Activated CD8-positive, alpha-beta memory T cell treated with anti-CD3 and anti-CD28 coated beads for 4 hours (primary cell): ENCODE measurements at places on chromosomes 12 and 14.

DNA sequence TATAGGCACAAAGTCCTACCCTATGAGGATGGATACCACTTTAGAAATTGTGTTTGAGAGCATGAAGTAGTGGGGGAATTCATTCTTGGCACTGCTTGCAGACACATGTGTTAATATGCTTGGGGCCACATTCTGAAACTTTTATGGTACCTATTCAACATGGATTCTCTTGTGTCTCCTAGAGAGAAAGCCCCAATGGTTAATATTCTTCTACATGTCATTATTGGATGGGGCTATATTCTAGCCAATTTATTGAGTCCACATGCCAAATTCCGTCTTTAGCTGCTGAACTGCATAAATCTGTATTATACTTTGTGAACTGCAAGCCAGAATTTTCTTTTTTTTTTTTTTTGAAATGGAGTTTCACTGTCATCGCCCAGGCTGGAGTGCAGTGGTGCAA, 140.0 kb downstream of the KICS2 start:
- DNase-seq, result no peak

DNA sequence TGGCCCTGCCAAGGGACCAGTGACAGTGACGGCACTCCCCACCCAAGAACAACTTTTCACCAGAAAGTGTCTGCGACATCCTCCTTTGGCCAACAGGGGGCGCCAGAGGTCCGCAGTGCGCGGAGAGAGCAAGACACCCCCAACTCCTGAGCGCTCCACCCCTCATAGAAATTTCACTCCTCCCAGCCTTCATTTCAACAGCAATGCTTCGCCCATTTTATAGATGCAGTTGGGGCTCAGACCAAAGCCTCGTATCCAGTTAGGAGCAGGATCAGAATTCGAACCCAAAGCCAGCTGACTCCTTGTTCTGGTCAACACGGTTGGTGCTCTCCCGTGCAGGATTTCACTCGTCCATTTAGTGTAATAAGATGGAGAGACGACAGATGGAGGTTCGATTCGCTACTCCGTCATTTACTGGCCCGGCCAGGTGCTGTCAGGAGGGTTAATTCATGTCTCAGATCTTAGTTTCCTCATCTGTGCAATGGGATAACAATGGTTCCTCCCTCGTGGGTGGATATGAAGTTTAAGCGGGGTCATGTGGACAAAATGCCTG, 2.4 kb upstream of the POP5 start:
- peak; percentile 63 for DNase-seq

DNA sequence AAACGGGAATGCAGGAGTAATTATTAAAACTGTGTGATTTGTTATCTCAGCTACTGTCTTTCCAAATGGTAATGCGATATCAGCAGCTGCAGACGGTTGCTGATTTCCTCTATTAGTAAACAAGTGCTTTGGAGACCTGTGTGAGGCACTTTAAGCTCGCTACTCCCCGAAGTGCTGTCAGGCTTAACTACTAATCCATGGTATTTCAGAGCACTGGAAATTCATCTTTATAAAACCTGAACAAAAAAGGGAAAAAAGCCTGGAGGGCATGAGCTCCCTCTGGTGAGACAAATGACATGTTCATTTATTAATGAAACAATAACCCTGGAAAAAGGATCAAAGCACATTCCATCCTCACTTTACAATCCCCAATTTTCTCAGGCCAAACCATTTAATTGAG, 143.6 kb upstream of the OTX2 start:
- DNase-seq, result no peak

GRCh38 chr12:68428211-68428610, 96.0 kb upstream of the MDM1 start:
- DNase-seq, result no peak

DNA sequence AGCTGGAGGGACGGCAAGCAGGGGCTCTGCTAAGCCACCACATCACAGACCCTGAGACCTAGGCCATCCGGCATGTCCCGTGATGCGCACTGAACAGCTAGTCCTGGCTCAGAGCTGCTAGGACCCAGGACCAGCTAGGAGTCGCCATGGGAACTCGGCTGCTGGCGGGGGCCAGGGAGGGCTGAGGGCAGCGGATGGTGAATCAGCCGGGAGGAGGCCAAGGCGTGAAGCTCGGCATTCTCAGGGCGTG, 5.1 kb downstream of the AHNAK2 start:
- DNase-seq, result no peak

DNA sequence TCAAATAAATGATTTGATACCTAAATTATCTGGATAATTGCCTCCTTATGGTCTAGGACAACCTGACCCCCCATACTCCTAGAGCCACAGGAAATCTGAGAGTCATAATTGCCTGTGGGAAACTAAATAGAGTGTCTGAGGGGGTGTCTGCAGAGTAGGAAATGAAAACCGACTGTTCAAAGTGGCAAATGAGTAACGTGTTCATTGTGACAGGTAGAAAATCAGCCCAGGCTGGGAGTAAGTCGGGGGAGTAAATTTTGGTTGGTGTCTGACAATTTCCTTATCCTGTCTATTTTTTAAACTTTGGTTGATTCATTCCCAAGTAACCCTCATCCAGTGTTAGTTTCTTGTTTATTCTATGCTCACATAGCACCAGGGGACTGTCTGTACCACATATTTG, 51.6 kb upstream of the HOXC13 start:
- no peak for DNase-seq

GRCh38 chr12:30041096-30041495, 257.4 kb upstream of the TMTC1 start:
- no peak for DNase-seq

DNA sequence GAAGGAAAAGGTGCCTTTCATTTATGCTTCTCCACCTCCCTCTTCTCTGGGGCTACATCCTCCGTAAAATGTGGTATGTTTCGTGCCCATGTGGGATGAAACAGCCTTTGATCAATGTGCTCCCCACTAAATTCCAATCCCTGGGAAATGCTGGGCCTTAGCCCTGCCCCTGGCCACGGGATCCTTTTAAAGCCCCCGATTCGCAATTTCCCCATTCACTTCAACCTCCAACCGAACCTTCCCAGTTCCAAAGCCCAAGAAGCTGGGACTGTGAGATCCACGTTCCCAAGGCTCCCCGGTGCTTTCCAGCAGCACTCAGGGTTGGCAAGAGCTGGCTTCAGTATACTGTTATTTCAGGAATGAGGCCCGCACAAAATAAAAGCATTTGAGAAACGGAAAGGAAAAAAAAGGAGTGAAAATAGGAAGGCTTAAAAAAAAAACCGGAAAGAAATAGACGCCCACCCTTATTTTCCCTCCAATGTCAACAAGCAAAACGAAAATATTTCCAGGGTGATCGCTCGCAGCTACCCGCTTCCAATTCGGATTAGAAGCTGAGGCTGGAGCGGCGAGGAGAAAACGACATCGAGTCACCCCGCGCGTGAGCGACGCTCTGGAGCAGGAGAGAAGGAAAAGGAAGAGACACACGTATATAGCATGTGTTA, 1.3 kb upstream of the FOXG1 start:
- no peak for DNase-seq

DNA sequence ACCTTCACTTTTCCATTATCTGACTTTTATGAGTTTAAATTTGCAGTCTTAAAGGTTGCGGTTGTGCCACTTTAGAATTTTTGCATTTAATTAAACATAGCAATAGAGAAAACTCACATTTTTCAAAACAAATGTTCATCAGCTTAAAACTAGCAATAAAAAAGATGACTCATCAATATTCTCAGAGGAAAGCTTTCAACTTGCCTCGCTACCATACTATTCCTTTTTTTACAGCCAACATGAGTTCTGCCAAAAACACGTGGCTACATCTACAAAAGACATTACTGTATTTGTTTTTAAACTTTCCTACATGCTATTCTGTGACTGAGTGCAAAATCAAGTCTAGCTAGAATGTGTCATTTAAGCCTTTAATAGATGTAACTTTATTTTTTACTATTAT, 497.1 kb downstream of the RPS29 start:
- no peak for DNase-seq
